DMS53 (cell line): ENCODE measurements at places on chromosomes 3 and 15.

DNA sequence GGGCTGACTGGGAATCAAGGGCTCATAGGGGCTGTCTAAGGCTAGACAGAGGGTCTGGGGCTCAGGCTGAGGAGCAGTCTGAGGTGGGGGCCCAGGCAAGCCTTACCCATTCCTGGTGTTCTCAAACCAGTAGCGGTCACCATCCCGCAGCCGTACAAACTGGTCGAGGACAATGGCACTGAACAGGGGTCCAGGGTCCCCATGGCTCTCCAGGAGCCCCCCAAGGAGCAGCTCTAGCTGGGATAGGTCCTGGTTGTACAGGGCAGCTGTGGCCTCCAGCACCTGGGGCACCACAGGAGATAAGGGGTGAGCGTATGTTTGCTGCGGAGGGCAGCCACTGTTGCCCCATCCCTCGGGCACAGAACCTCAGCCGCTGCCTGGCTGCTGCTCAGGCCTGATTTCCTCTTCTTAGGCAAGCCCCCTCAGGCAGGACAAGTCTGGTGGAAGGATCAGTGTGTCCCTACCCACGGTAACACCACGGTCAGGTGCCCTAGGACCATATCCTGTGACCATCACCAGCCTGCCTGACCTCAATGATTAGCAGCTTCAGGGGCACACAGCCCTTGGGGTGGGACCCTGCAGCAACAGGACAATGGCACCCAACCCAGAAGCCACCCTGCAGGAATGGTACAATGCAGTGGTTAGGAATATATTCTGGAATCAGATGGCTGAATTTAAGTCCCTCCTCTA, 5.9 kb downstream of the DUOX2 start:
- no peak for DNase-seq

DNA sequence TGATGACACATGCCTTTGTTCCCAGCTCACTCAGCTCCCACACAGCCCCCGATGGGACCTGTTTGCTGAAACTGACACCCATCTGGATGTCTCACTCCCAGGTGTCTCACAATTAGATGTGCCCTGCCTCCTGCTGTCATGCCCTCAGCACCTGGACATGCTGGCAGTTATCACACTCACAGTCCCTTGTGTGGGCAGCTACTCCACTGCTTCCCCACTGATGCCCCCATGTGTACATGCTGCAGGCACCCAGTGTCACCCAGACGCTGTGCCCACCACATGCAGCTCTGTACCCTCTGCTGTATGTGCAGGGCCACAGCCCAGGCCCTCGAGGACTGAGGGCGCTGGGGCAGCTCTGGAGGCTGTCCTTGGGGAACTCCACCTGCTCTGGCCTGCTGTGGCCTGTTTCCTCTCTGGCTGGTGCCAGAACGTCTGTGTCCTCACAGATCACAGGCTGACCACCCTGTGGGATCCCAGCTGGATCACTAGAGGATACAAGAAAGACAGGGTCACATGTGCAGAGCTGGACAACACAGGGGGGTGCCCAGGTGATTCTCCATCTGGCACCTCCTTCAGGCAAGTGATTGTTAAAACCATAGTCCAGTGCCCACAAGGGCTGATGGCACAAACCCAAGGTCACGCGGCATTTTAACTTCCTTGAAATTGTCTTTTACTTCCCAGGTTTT, 14.0 kb downstream of the C3orf22 start:
- DNase-seq: no peak

- DNase-seq: no peak
Observed at GRCh38 chr3:29416514-29416913, 135.6 kb downstream of the RBMS3 start.

DNA sequence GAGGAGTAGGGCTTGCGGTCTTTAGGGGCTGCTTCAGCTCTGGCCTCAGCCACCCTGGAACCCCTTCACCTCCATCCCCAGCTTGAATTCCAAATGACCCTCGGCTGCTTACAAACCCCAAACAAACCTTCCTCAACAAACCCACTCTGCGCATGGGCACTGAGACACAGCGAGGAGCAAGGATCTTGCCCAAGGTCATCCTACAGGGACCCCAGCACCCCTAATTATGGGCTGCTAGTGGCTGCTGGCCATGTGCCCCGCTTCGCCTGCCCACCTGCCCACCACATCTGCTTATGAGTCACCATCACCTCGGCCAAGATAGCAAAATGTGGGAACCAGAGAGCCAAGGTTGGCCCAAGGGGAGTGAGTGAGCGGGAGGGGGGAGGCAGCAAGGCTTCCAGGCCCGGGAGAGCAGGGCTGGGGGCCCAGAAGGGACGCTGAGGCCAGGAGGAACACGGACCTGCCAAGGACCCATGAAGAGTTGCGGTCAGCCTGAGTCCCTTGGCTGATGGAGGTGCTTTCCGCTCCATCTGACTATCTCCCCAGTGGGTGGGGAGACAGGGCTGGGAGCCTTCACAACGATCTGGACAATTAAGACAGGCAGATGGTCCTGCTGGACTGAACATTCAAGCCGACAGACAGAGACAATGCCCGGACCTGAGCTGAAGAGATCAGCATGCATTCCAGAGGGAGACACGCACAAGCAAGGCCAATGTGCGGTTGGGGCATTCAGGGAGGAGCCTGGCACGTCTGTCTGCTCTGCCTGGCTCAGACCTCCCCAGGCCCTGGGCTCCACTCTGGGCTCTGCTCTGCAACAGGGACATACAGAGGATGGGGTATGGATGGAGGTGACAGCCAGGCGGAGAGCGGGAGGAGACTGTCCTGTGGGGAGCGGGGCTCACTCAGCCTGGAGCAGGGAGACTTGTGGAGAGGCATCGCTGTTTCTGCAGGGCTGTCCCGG, 10.8 kb upstream of the GRIP2 start:
- no peak for DNase-seq

- peak; percentile 56 for DNase-seq
Observed at GRCh38 chr3:119240101-119240590, 532 bp downstream of the B4GALT4 start.

GRCh38 chr3:14913926-14914778, 33.2 kb upstream of the NR2C2 start:
- no peak for DNase-seq

GRCh38 chr3:28841441-28841840, 439.4 kb upstream of the RBMS3 start:
- no peak for DNase-seq

DNA sequence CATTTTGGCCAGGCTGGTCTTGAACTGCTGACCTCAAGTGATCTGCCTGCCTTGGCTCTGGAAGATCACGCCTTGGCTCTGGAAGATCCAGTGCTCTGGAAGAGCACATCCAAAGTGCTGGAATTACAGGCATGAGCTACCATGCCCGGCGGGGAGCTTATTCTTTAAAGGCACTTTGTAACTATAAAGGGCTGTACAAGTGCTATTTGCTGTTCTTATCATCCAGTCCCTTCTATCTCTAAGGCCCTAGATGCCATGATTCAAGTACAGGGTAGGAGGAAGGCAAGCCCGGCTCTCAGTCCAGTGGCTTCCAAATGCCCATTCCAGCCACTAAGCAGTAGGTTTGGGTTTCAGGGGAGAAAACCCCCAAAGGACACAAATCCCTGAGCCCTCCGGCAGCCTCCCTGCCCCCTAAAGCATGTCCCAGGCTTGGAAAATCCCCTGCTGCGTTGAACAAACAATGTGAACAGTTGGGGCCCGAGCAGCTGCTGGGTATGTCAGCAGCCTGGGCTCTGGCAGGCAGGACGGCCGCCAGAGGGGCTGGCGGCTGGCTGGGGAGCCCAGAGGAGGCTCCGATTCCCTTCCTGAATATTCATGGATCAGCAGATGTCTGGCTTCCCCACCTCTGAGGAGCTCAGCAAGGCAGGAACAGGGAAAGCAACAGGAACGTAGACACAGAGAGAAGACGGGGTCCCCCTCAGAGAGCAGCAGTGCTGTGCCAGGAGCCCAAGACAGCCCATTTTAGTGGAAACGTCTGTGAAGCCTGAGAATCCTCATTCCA, 7.7 kb downstream of the IGDCC4 start:
- peak; percentile 81 for DNase-seq

DNA sequence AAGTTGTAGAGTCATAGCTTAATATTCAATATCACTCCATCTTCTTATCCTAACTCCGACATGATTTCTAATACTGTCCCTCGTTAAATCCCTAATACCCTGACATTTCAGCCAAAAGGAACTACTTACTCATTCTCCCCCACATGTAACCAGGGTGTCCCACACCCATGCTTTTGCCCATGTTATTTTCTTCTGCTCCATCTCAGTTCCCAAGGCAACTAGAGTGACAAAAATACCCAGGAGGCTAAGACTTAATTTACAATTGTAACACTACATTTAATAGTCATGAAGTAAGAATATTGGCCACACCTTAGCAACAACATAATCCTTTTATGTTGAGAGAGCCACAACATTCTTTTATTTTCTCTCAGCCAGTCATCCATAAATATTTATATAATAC, 248.5 kb upstream of the TGFBR2 start:
- DNase-seq: no peak

DNA sequence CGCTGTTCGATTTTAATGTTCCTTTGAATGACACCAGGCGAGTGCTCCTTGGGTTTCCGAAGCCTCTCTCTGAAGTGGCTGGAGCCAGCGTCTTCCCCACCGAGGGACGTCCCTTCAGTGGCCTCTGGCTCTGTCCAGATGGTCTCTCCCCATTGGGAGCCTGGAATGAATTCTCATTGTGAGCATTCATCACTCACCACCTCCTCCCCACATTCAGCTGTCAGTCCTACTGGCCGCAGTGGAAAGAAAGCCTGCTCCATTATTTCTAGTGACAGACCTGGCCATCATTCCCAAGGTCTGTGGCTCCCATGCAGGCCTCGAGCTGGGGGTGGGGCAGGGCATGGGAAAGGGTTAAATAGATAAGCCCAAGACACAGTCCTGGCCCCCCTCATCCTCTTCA, 35.2 kb downstream of the ZNF710 start:
- DNase-seq: no peak

DNA sequence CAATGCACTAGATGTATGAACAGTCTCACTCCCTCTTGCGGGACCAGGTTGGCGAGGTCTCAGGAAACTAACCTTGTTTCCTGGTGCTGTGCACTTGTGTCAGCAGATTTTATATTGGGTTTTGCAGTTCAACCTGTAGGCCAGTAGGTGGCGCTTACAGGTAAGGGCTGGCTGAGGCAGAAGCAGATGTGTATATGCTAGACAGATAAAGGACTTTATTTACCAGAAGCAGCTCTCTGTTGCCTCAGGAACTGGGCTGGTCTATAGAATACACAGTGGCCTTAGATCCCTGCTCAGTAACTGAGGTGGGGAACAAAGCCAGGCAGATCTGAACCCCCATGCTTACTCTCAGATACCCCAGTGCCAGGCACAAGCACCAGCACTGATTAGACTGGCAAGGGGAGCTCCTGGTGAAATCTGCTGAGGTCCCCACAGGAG, 296.8 kb downstream of the DOCK3 start:
- DNase-seq: peak; percentile 77

DNA sequence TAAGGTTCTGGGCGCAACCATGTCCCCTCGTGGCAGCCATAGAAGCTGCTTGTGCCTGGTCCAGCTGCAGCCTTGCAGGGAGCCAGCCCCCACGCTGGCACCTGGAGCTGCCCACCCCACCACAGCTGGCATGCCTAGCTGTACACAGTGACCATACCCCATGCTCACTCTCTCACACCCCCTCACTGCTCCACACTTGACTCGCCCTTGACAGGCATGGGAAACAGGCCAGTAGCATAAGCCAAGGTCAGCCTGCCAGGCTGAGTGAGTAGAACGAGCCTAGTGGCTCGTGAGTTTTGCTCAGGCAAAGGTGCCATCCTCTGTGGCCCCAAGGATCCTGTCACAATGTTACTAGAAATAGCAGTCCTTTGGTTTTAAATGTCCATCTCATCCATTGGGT, 52.7 kb upstream of the CADM2 start:
- no peak for DNase-seq

- no peak for DNase-seq
Observed at GRCh38 chr3:12476238-12476897, 7.9 kb upstream of the TSEN2 start.

GRCh38 chr3:9884555-9885165, 4.6 kb upstream of the CIDEC start:
- DNase-seq: peak; percentile 7

DNA sequence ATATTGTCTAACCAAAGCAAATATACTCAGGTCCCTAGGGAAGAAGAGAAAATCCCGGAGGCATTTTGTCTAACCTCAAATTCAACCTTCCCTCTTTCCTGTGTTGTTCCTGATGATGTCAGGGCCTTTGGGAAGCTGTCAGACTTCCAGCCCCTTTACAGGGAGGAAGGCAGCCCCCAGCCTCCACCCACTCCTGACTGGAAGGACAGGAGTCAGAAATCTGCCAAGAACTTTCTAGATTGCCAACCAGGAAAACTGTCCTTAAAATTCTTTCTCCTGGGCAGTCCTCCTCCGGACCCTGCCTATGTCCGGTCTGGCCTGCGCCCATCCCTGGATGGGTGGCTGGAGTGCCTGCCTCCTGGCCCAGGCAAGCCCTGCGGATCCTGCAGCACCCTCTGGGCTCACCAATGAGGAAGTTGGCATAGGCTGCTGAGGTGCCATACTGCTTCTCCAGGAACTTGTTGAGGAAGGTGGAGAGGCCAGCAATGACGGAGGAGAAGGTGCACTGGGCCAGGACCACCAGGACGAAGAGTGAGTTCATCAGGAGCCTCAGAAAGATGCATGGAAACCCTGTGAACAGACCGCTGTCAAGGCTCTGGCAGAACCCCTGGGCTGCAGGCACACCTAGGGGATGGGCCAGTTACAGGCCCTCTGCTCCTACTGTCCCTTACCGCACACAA, 52.6 kb upstream of the RAB6B start:
- no peak for DNase-seq
